ENCODE measurements at places on chromosomes 12 and 14. TPM values are rescaled to one million over a fixed set of nuclear protein-coding genes. Genes with fewer than 3 reads are reported as not detected.

BDKRB1 gene
- total RNA-seq: 40.5 TPM

BLTP3B gene
- total RNA-seq: 20.3 TPM

TAS2R50 gene
- total RNA-seq: not detected

CLEC6A gene
- not detected for total RNA-seq

BCL2L2 gene
- total RNA-seq: 7.1 TPM

RBP5 gene
- not detected for total RNA-seq

RBMS2 gene
- 4.4 TPM for total RNA-seq

NXPH4 gene
- 1.2 TPM for total RNA-seq

CDCA3 gene
- 110 TPM for total RNA-seq

COX8C gene
- total RNA-seq: not detected

NINJ2 gene
- not detected for total RNA-seq

KIF21A gene
- 11.8 TPM for total RNA-seq

CERS5 gene
- total RNA-seq: 40.3 TPM

SYNDIG1L gene
- not detected for total RNA-seq

PTGR2 gene
- 6.2 TPM for total RNA-seq

SALL2 gene
- total RNA-seq: 0.81 TPM

SERPINA12 gene
- not detected for total RNA-seq

- DNase-seq: peak; percentile 95
Observed at GRCh38 chr12:57229634-57230380, at the start of gene SHMT2. Gene SHMT2, plus strand, starts transcription at chr12:57229711. Its CDS starts 68 bp downstream, at chr12:57229779.

DNA sequence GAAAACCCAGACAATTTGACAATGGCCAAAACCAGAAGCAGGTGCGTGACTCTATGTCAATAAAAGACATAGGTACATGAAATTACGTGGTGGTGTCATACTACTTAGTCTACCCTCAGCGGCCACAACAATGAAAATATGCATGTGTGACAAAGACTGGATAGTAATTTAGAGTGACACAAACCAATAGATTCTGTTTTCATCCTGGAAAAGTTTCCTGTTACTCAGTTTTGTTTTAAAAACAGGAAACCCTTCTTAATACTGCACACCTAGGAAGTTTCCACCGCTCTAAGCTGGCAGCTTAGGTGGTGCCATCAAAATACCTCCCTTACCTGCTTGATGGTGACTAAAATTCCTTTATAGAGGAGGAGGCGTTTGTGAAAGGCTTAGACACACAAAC, 15.1 kb downstream of the POU6F1 start:
- no peak for DNase-seq

DNA sequence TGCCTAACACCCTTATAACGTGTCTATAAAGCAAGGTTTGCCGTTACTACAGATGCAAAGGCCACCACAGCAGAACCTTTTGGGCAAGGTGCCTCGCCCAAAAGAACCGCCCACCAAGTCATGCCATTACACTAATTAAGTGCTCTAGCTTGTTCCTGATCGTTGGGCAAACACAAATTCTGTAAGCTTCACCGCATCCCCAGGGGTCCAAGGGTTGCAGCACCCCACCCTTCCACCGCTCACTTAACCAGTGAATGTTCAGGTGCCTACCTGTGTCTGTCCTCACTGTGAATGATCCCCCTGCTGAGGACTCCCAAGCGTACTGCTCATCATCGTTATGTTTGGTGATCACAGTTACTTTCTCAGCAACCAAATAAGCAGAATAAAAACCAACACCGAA, 1.4 kb downstream of the HSP90AA1 start:
- no peak for DNase-seq

- no peak for DNase-seq
Observed at GRCh38 chr14:91350813-91351511, 66.7 kb downstream of the CCDC88C start.

DNA sequence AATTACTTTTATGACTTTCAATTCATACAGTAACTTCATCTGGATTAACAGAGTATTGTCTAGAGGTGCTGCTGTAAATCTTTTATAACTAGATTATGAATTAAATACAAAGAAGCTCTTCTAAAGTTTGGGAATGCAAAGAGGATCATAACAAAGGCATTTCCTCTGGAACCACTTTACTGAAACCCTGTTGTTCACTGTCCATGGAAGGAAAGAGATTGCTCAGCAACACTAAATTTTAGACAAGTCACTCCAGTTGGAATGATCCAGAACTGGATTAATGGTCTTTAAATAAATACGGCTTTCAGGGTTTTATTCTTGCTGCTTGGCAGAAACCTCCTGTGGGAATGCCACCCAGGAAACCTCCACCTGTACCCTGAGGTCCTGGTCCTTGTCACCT, 250.6 kb downstream of the KSR2 start:
- DNase-seq: no peak

GRCh38 chr12:59626382-59626781, 30.6 kb downstream of the SLC16A7 start:
- peak; percentile 14 for DNase-seq

DNA sequence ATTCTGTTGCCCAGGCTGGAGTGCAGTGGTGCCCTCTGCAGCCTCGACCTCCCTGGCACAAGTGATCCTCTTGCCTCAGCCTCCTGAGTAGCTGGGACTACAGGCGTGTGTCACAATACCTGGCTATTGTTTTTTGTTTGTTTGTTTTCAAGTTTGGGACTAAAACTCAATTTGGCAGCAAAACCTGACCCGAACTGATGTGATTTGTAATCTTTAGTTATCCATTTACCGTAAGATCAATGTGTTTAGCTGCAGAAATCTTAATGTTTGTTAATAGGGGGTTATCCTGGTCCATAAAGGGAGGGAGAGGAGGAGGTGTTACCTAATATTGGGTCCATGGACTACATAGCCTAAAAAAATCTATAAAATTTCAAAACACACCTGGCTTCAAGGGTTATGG, 738 bp upstream of the C1S start:
- no peak for DNase-seq

DNA sequence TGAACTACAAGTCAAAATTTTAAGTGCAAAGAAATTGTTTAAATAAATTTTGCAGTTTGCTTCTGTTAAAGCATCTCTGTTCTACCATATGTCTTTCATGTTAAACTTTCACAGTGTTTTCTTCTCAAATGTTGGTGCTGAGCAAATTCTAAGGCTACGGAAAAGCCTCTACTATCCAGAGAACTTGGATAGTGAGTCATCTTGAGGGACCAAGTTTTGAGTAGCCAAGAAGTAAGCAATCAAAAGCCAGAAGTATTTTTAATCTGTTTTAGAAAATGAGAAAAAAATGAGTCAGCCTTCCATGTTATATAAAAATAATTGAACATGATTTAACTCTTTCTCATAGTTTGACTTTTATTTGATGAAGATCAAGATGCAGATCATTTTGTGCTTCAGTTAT, 3.3 kb downstream of the BRMS1L start:
- DNase-seq: no peak

DNA sequence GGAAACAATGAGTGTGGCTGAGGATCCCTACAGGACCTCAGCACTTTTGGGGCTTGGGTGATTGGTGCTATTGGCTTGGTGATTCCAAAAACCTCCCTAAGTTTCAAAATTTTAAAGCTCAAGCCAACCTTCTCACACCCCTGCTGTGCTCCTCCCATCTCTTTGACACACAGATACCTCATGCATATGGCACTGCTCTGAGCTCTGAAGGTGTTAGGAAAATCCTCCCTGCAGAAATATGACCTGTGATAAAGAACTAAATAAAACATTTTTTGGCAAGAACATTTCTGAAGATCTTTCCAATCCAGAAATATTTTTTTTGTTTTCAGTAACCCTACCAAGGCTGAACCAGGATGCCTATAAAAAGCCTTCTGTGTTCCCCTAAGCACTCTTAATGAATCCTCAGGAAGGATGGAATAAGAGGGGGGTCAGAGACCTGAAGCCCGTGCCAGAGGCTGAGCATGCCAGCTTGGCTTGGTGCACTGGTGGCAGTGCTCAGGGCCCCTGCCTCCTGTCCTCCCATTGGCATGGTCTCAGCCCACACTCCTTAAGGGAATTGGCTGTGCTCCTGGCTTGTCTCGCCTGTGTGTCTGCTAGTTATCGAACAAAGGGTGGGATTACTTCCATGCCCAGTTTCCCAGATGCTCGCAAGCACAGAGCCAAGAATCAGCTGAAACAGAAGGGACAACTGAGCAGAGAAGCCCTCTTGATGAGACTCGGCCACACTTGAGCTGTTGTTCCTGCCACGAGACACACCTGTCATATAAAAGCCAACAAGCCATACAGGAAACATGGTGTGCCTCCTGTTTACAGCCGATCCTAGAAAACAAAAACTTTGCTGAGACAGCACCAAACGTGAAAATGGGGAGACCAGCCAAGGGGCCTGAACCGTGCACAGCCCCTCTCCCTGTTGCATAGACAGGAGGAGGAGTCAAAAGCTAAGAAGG, 132.7 kb upstream of the EEA1 start:
- no peak for DNase-seq

DNA sequence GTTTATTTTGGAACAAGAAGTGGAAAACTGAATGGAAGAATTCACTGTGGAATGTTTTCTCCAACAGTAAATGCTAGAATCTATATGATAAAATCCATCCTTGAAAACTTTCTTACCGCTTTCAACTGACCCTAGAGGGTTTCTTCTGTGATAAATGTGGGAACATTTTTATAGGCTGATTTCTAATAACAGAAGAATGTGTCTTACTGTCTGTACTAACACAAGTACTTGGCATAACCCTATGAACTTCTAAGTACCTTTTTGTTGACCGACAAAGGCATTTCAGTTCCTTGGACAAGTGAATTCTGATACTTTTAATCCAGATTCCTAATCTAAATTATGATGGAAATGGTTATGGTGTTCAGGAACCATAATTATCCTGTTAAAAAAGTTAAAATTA, 1109.7 kb upstream of the FLRT2 start:
- DNase-seq: no peak

DNA sequence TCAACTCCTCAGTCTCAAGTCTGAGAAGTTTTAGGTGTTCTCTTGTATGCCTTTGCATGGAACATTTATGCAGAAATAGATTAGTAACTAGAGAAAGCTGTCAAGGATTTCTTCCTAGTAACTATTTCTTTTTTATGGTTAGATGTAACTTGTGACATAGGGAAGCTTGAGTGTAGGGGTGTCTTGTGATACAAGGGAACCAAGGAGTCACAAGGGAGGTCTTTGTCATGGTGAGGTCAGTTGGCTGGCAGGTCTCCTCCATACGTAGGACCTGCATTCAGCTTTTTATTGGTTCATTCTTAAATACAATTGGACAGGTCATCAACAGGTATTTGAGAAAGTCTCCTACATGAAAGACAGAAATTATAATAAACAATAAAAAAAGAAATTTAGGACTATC, 394.0 kb upstream of the CCDC196 start:
- DNase-seq: no peak

DNA sequence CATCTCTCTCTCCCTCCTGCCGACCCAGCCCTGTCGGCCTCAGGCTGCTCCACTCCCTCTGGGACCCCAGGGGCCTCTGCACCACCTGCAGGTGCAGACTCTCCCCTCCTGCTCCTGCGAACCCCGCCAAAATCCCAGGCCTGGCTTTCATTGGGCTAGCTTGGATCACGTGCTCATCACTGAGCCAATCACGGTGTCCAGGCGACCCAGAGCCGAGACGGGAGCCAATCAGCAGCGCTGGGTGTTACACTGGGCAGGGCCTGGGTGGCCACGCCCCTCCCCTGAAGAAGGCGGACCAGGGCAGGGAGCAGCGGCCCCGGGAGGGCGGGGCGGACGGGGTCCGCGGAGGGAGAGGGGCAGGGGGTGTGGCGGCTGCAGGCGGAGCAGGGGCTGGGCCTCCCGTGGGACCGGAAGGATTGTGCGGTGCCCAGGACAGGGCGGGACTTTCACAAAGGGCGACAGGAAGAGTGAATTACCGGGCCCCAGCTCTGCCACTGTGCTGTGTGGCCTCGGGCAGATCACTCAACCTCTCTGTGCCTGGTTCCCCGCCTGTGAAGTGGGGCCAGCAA, 66.6 kb upstream of the FBRSL1 start:
- peak; percentile 55 for DNase-seq

DNA sequence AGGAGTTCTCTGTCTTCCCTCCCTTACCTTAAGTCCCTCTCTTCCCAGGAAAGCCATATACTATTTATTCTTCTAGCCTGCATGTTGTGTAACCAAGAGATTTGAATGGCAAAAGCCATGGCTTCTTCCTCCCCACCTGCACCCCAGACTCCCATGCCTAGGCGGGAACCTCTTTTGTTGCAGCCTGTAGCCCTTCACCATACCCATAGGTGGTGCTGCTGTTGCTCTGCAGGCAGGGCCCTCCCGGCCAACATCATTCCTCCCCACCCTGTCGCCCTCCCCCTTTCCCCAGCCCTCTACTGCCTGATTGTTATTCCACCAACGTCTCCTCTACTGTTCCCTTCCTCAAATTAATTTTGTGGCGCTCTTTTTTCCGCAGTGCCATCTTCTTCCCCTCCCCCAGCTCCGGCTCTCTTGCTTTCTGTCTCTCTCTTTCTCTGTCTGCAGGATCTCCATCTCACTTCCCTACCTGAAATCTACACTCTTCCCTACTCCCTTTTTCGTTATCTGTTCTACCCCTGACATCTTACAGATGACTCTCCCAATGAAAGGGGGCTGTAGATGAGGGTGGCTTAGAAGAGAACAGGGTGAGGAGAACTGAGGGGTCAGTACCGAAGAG, 13.8 kb downstream of the NGDN start:
- DNase-seq: no peak

- DNase-seq: peak; percentile 47
Observed at GRCh38 chr12:8077207-8077606, 4.9 kb upstream of the NECAP1 start.

DNA sequence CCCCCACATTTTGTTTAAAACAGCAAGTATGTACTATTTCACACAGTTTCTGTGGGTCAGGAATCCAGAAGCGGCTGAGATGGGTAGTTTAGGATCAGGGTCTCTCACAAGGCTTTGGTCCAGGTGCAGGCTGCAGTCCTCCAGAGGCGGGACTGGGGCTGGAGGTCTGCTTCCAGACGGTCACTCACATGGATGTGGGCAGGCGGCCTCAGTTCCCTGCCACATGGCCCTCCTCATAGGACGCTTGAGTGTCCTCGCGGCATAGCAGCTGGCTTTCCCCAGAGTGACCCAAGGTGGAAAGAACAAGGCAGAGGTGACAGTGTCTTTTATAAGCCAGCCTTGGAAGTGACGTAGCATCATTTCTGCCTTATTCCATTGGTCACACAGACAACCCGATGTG, 7.9 kb upstream of the C1RL start:
- no peak for DNase-seq

DNA sequence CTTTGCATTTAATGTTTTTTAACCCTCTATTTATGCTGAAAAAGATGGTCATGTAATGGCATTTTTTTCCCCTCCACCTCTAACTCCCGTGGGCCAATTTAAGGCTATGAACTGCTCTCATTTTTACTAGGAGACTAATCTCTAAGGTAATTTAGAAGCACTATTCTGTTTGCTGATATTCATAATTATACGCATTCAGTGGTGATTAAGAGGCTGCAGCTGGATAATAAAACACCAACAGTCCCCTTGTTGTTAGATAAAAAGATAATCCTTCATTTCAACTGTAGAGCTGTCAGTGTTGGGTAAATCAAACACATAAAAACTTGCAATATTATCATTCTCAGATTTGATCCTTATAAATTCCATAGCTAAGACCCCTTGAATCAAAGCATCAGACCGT, 8.9 kb downstream of the MYO1H start:
- no peak for DNase-seq

DNA sequence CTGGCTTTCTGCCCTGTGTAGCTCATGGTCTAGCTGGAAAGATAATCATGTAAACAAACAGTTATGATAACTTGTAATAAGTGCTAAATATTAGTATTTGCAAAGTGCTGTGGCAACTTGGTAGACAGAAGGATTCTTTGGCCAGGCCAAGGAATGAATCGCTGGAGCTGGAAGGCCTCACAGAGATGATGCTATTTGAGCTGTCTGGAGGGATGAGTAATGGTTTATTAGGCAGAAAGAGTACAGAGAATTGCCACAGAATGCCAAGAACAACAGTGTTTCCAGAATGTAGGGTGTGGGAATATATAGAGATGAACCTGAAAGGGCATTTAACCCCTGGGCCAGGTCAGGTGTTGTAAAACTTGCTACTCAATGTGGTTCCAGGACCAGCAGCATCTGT, 27.6 kb downstream of the OTX2 start:
- DNase-seq: peak; percentile 53

All from MG63 (cell line).